Activated naive CD8-positive, alpha-beta T cell treated with anti-CD3 and anti-CD28 coated beads, Interleukin-2, amount 50 U/mL, for 16 hours (primary cell): ENCODE measurements at places on chromosomes 5 and 9.

DNA sequence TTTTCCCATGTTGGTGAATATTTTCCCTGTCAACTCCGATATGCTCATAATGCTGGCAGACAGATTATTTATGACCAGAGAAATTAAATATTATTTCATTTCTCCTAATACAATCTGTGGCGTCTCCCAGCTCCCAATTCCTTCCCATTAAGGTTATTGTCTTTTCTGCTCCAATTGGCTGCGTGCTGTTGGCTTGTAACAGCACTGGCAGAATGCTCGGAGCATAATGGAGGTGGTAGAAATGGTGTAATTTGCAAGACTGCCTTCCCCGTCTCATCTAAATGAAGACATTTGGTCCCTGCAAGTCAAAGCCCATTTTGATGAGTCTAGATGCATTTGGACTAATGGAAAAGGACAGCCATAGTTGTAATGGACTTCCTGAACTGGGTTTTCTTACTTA, 601.7 kb downstream of the BRINP1 start:
- DNase-seq = no peak

GRCh38 chr9:17367035-17367434, 211.8 kb upstream of the SH3GL2 start:
- no peak for DNase-seq

GRCh38 chr5:64958757-64959391, 190.1 kb downstream of the CWC27 start:
- no peak for DNase-seq

DNA sequence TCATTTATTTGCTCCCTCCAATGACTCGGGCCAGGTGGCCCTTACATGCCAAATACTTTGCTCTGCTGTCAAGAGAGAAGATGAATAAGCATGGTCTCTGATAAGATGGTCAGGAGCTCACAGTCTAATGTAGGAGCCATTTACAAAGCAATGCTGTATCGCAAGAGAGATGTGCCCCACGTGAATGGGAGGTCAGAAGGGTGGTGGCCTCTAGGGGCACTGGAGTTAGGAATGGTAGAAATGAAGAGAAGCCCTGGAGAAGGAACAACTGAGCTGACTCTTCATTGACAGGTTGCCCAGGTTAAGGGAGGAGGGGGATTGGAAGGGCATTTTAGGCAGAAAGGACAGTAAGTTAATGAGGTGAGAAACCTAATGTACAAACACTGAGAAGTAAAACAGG, 286.5 kb downstream of the KCTD16 start:
- no peak for DNase-seq

DNA sequence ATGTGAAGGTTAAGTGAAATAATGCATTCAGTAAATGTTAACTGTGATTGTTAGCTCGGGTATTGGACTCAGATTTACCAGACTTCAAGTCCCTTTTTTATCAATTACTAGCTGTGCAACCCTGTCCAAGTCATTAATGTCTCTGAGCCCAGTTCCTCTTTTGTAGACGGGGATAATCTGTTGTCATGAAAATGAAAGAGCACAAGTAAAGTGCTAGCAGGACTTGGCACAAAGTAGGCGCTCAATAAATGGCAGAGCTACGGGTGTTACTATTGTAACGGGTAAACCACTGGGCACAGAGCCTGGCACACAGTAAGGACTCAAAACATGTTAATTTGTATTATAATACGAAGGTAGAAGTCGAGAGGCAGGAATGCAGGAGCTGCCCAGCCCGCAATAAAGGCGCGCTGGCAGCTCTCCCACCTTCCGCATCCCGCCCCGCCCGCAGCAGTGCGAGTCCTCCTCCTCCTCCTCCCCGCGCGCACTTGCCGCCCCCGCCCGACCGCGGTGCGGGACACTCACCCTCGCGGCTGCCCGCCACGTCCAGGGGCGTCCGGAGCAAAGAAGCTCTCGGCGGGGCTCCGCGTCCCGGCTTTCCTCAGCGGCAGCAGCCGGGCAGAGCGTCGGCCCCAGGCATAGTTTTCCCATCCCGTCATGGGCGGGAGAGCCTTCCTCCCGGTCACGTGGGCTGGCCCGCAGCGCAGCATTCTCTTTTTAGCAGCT, at the start of gene C1QTNF2:
Gene C1QTNF2 (minus strand): TSS at position 637 of the 723 bp plus-strand sequence. CDS start 15,615 bp downstream, outside the sequence.
- DNase-seq = no peak

DNA sequence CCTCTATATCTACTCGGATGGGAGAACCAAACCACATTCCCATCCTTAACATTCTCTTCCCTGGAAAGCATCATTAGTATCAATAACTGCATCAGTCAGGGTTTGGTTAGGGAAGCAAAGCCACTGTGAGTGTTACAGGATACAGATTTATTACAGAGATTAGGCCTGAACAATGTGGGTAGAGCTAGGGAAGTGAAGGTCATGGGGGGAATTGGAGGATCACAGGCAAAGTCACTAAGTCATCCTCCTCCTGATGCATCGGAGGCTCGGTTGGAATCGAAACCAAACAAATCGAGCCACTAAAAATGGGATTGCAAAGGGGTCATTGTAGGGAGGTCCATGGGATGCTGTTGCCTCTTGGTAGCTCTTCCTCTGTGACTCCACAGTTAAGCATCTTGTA, 61.8 kb upstream of the ZBTB43 start:
- DNase-seq = no peak

DNA sequence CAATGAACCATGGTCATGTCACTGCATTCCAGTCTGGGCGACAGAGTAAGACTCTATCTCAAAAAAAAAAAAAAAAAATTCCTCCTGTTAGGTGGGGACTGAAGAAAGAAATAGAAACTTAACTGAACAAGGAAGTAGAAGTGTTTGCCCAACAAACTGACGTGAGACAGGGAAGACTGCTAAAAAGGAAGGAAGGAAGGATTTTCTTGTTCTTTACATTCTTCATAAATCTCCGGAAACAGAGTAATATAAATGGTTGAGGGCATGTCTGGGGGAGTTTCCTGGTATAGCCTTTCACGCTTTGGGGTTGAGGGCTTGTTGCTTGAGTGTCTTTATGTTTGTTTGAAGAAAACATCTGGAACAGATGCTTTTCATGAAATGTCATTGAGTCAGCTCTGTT, 3.1 kb downstream of the TOR1B start:
- DNase-seq = no peak

- no peak for DNase-seq
Observed at GRCh38 chr9:32172256-32172655, 212.2 kb upstream of the ACO1 start.

DNA sequence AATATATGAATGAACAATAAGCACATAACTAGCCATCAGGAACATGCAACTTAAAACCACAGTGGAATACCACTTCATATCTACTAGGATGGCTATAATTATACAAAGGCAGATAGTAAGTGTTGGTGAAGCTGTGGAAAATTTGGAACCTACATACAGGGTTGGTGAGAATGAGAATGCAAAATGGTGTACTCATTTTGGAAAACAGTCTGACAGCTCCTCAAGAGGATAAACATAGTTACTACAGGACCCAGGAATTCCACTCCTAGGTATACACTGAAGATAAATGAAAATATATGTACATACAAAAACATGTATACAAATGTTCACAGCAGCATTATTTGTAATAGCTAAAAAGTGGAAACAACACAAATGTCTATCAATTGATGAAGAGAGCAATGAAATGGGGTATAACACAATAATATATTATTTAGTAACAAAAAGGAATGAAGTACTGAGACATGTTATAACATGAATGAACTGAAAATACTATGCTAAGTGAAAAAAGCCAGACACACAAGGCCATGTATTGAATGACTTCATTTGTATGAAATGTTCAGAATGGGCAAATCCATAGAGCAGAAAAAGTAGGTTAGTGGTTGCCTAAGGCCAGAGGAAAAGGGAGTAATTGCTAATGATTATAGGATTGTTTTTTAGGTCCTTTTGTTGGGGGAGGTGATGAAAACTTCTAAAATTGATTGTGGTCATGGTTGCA, 31.2 kb upstream of the CDK5RAP2 start:
- no peak for DNase-seq

DNA sequence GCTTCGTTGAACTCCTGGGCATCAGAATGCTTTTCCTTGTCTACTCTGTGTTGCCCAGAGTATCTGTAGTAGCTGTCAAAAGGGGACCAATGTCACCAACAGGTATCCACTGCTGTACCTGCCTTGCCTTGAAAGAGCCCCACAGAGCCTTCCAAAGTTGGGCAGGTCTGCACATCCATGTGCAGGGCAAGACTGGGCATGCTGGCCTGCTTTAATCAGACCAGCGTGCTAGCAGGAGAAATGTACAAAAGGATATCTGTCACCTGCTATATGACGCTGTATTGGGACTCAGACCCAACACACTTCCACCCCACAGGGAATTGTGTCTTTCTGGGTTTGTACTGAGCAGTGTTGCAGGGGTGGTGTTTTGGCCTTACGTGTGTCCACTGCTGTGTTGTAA, 11.9 kb downstream of the DELE1 start:
- DNase-seq = no peak

- DNase-seq = no peak
Observed at GRCh38 chr9:120369608-120370220, 210.3 kb downstream of the CDK5RAP2 start.

DNA sequence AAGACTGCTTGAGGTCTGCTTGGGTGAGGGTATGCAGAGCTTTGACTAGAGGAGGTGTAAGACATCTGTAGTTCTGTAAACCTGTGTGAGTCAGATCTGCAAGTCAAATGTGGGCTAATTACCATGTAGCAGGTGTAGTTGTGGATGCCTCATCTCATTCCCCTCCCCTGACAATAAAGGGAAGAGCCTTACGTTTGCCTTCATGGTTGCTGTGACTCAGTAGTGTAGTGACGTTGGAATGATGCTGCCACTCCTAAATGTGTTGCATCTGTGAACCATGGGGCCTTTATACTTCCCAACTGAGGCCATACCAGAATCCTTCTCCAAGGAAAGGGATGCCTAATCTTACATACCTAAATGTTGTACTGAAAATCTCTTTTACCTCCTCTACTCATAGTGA, 26.0 kb downstream of the PRDM6 start:
- no peak for DNase-seq

GRCh38 chr5:52502460-52502999, 285.2 kb upstream of the ITGA1 start:
- DNase-seq = no peak

DNA sequence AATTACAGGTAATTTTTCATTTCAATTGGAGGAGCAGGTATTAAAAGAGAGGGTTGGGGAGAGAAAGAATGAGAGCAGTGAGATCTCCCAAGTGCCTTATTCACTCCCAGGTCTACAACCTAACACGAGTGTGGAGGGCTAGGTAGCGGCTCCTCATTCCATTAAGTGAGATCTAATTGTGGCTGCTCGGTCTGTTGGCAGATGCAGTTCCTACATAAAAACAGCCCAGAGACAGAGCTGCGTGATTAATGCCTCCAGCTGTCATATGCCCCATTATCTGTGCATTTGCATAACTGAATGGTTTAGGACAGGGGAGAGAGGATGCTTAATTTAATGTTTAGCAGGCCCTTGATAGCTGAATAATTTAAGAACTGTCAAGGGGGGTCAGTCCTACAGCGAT, 100.5 kb downstream of the PSAT1 start:
- DNase-seq = no peak

- no peak for DNase-seq
Observed at GRCh38 chr5:74497706-74498105, 142.8 kb downstream of the ENC1 start.

DNA sequence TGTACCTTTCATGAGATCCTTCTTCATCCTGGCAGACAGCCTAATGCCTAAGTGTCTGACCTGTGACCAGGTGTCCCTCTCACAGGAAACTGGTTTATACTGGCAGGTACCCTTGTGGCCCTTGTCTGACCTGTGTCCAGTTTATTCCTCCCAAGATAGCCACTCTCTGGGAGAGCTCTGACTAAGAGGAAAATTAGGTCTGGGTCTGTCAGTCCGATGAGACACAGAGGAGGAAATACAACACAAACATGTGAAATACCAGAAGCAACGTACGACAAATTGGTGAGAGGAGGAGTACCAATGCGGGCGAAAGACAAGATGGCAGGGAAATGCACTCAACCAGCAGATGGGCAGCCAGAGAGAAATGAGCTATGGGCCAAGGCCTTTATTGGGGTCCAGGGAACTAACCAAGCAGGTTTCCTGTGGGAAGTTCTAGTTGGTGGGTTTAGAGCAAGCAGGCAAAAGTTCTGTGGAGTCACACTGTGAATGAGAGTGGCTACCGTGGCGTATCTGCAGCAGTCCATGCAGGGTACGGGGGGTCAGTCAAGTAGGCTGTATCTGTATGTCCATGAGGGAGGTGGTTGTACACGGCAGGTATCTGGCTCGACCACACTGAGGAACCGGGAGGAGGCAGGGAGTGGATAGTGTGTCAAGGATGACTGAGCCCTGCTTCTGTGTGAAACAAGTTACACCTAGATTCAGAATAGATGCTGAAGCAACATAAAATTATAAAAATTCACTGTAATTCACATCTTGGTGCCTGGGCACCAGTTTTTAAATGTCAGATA, 109.0 kb downstream of the MLLT3 start:
- DNase-seq = no peak

DNA sequence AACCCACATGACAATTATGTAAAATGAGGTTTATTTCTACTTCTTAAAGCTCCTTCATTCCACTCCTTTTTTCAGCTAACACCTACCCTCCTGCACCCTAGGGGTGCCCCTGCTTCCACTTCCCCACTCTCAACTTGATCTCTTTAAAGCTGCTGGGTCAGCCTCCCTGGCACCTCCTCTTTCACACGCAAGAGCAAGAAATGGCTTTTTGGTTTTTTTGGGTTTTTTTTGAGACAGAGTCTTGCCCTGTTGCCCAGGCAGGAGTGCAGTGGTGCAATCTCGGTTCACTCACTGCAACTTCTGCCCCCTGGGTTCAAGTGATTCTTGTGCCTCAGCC, 64.4 kb downstream of the SUSD1 start:
- no peak for DNase-seq

DNA sequence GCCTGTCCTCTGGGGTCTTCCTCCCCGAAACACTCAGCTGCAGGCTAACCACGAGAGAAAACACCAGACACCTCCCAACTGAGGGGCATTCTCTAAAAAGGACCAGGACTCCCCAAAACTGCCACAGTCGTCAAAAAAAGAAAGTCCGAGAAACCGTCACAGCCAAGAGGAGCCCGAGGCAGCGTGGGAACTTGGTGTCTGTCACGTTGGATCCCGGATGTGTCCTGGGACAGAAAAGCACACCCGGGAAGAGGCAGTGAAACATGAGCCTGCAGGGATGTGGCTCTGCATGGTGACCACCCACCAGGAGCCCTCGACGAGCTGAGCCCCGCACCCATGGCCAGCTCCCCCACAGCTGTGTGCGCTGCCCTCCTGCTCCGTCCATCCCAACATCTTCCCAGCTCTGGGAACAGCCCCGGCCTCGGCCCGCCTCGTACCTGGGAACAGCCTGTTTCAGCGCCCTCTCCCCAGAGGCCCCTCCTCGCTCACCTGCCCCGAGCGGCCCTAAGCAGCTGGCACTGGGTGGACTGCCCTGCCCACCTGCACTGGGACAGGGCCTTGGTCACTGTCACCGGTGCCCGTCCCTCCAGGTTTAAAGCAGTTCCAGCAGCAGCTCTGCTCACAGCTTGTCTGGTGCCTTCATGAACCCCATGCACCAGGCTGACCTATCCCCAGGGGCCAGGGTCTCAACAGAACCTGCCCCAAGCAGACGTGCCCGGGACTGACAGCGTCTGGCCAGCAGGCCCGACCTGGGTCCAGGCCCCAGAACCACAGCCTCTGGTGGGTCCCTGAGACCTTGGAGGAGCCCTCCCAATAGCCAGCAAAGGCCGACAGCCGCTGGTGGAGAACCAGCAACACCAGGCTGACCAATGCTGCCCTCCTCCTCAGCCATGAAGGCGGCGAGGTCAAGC, 10.9 kb downstream of the SLC12A7 start:
- no peak for DNase-seq

- no peak for DNase-seq
Observed at GRCh38 chr5:683551-684481, 9.3 kb downstream of the TPPP start.
